ENCODE measurements at places on chromosomes 5 and 9. TPM values are rescaled to one million over a fixed set of nuclear protein-coding genes. Genes with fewer than 3 reads are reported as not detected.

The PCDHB5 gene
- 1.0 TPM for polyA plus RNA-seq

DNA sequence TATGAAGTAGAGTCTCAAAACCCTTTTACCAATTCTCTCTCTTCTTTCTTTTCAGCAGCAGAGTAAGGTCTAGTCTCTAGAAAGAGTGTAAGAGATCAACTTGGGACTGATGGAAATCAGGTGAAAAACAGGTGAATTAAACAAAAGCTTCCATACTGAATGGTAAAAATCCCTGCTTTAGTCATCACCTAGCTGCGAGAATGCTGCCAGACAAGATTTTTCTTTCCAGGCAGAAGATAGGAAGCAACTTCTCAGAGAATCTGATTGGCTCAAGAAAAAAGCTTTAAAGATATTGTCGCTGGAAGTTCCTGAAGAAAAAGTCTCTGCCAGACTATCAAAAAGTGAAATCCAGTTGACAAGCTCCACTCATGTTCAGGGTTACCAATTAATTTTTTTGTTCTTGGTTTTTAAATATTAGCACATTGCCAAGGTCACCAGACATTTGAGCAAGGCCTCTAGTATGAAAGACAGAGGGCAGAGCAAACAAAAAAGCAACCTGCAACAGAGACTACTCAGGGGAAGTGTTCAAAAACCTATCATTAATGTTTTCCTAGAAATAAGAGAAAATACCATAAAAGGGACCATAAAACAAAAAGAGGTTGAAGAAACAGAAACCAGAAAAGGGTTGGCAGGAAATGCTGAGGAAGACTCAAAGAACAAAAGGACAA is 9.3 kb downstream of the CDO1 start:
- no peak for DNase-seq

GRCh38 chr9:84852617-84853301 is 183.2 kb downstream of the NTRK2 start:
- no peak for DNase-seq

- DNase-seq = no peak
Measured at GRCh38 chr5:60651872-60652620, 47.9 kb downstream of the DEPDC1B start.

GRCh38 chr5:122846051-122846550 is 688 bp downstream of the SNX24 start:
- DNase-seq = peak; percentile 13

Measured in thymus (tissue), 14 donors.